ENCODE measurements at places on chromosomes 2 and 18.

DNA sequence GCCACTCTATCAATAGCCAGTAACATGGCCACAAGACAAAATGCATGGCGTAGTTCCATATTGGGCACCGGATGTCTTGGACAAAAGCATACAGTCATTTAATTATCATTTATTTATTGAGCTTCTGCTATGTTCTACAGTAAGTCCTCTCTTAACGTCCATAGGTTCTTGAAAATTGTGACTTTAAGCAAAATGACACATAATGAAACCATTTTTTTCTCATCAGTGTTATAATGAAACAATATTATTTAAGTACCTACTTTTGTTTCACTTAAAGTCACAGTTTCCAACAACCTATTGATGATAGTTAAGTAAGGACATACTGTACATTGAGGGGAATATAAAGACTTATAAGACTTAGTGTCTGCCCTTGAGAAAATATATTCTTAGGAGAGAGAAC lies 84.9 kb downstream of the XRCC5 start:
- DNase-seq = no peak

- no peak for DNase-seq
Measured at GRCh38 chr2:20035955-20036666, 15.3 kb downstream of the LAPTM4A start.

DNA sequence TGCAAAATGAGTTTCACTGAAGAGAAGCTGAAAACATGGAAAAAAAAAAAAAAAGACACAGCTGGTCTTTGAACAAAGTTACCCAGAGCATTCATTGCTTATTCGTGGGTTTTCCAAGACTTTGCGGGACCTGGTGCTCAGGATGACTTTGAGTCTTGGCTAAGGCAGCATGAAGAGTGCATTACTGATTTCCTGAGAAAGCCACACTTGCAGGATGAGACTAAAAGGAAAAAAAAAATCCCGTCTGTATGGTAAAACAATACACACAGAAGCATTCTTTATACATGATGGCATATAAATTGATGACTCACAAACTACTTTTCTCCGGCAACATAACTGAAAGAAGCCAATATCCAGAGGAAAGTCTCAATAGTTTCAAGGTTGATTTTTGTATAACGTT lies 195.4 kb downstream of the SPP2 start:
- DNase-seq = no peak

DNA sequence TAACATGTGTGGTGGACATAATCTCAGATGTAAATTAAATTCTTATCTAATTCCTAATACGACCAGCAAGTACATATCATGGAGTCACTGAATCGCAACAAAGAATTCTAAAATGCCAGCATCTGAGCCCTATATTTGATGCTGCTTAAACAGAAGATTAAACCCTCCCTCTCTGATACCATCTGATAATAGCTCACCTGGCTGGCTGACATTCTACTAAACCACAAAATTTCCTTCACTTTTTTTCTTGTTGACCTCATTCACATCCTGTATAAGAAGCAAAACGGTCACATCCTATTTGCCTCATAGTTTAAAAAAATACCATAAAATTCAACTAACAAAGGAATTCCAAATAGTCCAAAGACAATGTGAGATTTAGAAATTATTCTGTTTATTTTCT lies 371.6 kb upstream of the SLC8A1 start:
- no peak for DNase-seq

GRCh38 chr18:35424356-35424755 lies 47.2 kb upstream of the ZNF396 start:
- no peak for DNase-seq

DNA sequence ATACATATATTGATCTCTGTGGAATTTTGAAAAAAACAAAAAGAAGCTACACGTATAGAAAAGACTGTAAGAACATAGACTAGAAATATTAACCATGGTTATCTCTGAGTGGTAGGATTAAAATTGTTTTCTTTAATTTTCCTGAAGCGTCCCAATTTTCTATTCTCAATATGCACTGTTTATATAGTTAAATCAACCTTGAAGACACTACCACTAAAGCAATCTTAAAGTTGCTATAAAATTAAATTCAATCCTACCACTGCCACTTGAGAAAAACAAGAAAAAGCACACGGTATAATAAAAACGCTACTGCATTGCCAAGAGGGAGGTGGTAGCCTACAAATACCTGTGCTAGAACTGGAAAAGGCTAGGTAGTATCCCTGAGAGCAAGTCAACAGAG lies 47.2 kb downstream of the TRIP12 start:
- DNase-seq = no peak

Data from GOT3 (cell line).